ENCODE measurements at places on chromosomes 7 and 10.

- DNase-seq = no peak
Observed at GRCh38 chr7:120190109-120190508, 82.9 kb upstream of the KCND2 start.

- no peak for DNase-seq
Observed at GRCh38 chr10:124403548-124403947, 15.2 kb downstream of the OAT start.

GRCh38 chr7:31006857-31007256 lies 43.1 kb downstream of the GHRHR start:
- no peak for DNase-seq

DNA sequence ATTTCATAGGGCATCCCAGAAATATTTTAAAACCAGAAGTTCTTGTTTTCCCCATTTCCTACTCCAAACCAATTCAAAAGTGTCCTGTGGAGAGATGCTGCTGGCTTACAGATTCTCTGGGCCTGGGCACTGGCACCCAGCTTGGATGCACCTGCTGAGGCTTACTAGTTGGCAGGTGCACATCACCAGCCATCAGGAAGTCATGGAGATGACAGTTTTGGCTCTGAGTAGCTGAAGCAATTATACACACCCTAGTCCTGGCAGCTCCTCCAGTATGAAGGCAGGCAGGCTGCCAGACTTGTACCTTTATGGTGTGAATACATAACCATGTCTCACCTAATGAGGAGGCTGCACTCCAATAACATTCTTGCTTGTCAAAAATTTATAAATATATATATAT lies 276.6 kb upstream of the GHITM start:
- no peak for DNase-seq

DNA sequence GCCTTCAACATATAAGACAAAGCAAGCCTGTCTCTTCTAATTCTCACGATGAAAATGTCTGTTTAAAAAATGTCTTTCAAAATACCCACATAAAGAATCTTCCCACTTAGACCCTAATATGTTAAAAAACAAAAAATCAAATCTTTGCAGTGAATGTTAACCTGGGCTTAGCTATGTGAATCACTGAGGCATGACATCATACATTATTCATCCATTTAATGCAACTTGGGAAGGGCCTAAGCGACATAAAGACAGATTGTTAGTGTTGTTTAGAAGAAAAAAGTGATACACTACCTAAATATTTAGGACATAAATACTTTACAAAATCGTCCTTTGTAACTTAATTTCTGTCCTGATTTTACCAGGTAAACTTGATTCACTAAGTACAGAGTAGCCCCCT lies 648.5 kb upstream of the NRP1 start:
- DNase-seq = no peak

DNA sequence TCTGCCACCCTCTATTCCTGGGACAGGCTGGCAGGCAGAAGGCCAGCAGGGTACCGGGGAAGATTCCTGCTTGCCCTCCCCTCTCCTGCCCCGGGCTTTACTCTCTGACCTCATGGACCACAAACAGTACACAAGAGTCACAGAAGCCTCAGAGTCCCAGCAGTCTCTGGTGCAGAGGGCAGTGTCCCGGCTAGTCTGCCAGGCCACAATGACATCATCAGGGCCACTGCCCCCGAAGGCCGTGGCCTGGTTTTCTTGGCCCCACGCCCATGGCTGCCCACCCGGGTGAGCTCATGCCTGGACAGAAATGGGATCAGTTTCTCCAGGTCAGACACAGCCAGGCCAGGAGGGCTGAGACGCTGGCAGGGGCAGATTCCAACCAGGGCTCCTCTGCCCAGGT lies 91.9 kb downstream of the MYL10 start:
- no peak for DNase-seq

DNA sequence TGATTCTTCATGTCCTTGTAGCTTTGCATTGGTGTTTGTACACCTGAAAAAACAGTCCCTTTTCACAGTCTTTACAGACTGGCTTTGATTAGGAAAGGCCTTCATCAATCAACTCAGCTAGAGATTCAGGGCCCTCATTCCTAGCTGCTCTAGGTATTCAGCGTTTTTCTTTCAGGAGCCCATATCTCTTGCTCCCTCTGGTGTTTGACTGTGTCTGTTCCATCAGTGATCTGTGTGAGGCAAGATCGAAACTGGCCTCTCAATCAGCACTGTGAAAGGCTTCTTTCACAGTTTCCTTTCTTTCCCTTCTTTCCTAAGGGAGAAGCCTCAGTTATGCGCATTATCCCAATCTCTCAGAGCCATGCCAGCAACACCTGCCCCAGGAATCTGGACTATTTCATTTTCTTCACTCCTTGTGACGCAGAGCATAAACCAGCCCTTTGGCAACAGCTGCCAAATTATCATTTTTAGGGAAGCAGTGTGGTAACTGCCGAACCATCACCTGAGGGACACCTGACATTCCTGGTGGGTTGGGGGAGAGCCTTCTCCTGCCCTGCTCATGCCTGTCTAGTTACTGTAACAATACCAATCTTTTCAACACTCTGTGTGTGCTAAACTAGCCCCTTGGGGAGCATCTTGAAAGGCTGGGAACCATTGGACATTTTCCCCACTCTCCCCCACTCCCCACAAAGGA lies 75.7 kb upstream of the CCDC71L start:
- no peak for DNase-seq

GRCh38 chr10:15482156-15482555 lies 111.1 kb upstream of the FAM171A1 start:
- DNase-seq = no peak

DNA sequence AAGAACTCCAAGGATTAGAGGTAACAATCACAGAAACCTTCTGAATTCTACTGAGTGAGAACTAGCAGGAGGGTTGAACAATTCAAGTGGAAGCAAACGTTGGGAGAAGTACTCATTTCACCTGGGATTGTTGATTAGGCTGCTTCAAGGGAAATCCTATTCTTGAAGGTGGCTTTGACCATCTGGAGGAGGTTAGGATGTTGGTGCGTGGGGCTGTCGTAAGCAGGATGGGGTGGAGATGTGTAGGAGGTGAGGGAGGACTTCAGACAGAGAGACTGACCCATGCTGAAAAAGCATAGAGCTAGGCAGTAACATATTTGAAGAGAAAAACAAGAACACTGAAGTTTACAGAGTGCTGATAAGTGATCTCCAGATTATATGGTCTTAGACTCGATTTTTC lies 147.9 kb downstream of the FRMD4A start:
- no peak for DNase-seq

DNA sequence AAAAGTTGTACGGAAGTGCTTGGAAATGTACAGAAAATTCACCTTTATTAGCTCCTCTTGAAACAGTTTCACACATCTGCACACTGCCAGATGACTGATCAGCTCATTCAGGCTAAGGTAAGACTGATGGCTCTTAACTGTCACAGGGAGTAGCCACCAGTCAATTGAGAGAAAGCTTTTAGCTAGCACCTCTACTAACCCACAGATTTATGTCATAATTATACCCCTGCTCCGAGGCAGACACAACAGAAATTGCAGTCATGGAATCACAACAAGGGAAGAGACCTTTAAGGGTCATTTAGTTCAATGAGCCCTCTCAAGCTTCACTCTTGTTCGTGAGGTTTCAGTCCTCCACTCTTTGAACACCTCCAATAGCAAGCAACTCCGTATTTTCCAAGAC lies 235.4 kb downstream of the TRIL start:
- DNase-seq = peak; percentile 30

GRCh38 chr10:102804382-102805055 lies 32.7 kb downstream of the CYP17A1 start:
- DNase-seq = no peak

DNA sequence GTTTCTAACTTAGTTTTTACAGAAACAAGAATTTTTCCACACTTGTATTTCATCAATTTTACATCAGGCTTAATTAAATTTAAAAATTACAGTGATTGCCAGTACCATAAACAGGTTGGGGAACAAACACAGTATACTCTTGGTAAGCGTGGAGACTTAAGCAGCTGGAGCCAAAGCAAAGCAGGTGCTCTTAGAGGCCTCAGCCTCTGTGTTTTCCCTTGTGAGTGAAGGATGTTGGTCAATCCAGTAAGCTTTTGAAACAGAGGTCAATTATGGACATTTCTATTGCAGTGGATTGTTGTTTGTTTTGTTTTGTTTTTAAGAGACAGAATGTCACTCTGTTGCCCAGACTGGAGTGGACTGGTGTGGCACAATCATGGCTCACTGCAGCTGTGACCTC lies 100.6 kb upstream of the CELF2 start:
- no peak for DNase-seq

GRCh38 chr7:103093429-103093828 lies 18.5 kb downstream of the ARMC10 start:
- no peak for DNase-seq

DNA sequence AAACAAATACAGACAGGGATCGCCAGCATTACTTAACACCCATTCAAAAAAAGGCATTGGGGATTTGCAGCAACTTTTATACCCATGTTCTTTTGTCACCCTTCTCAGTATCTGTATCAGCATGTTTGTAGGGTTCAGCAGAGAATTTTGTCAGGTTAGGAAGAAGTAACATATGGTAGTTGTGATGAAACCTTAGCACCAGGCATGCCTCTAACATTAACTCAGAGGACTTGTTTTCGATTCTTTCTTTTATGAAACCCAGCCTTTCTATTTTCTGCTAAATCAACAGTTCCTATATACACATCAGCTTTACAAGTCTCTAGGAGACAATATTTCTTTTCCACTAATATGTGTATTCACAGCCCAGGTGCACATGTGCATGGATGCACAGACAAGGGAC lies 22.4 kb upstream of the HDAC9 start:
- DNase-seq = no peak

GRCh38 chr7:32580646-32581045 lies 85.4 kb downstream of the AVL9 start:
- no peak for DNase-seq

DNA sequence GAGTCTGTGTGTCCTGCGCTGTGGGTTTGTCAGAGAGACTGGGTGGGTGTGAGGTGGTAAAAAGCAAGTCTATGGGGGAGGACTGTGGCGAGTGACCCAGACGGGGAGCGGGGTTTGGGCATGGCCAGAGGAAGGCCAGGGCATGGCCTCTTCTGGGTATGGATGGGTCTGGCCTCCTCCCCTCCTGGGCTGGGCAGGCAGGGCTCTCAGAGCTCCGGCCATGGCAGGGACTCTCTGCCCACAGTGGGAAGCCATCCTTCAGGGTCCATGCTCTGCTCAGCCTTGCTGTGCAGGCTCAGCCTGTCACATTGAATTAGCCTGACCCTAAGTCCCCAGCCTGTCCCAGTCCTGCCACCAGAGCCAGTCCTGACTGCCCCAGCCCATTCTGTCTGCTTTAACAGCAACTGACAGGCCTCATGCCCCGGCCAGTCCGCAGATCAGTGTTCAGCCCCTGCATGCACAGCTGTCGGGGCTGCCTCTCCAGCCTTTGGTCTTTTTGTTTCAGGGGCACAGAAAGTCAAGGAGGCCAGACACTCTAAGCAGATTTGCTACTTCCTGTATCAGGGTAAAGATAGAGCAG lies 7.9 kb downstream of the ANTXRL start:
- DNase-seq = no peak

DNA sequence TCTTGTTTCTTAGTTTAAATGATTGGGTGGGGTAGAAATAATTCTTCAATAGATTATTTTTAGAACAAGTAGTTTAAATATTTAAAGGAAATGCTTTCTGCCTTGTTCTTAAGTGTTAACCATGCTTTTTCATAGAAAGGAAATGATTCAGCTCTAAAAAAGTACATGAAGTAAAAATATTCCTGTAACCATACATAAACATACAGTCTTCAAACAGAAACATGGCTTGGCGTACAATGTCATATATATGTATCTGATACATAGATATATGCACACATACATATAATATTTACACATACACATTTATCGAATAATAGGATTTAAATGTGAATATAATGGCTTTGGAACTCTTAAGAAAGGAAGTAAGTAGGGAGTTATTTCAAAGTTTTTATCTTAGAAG lies 84.4 kb downstream of the RUNDC3B start:
- no peak for DNase-seq

GRCh38 chr10:98301664-98302319 lies 33.8 kb upstream of the LOXL4 start:
- no peak for DNase-seq
